Natural killer cell (primary cell): ENCODE measurements at places on chromosomes 6 and 20. TPM values are rescaled to one million over a fixed set of nuclear protein-coding genes. Genes with fewer than 3 reads are reported as not detected.

DNA sequence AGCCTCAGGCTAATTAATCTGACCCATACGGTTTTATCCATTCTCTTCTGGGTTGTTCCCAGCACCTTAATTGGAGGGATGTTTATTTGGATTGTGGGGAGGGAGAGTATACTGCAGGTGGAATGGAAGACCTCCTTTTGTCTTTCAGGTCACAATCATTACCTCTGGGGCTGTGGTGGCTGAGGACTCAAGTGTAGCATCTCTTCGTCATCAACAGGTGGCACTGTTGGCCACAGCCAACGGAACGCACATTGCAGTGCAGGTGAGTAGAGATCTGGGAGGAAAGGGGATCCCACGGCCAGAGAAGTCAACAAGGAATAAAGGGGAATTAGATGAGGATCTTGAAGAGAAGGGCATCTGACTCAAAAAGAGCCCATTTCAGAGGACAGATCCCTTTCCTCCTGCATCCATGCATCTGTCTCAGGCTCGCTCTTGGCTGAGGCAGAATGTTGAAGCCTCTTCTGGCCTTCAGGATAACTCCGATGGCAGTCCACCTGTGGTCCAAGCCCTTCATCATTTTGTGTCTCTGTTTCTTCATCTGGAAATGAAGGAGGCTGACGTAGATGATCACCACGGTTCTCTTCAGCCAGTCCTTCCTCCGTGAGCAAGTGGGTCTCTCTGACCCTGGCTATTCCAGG is 3.2 kb upstream of the DEF6 start:
- DNase-seq: peak; percentile 84

Gene CLPSL1
- not detected for total RNA-seq

- no peak for DNase-seq
These were observed 3.1 kb upstream of the CSE1L start for GRCh38 chr20:49043000-49043399.

Gene NOTCH4
- 2.6 TPM for total RNA-seq

- DNase-seq: no peak
These were observed 250.9 kb downstream of the TPBG start for GRCh38 chr6:82614518-82614917.

GRCh38 chr20:37335642-37336368 is 10.1 kb upstream of the SRC start:
- DNase-seq: no peak

DNA sequence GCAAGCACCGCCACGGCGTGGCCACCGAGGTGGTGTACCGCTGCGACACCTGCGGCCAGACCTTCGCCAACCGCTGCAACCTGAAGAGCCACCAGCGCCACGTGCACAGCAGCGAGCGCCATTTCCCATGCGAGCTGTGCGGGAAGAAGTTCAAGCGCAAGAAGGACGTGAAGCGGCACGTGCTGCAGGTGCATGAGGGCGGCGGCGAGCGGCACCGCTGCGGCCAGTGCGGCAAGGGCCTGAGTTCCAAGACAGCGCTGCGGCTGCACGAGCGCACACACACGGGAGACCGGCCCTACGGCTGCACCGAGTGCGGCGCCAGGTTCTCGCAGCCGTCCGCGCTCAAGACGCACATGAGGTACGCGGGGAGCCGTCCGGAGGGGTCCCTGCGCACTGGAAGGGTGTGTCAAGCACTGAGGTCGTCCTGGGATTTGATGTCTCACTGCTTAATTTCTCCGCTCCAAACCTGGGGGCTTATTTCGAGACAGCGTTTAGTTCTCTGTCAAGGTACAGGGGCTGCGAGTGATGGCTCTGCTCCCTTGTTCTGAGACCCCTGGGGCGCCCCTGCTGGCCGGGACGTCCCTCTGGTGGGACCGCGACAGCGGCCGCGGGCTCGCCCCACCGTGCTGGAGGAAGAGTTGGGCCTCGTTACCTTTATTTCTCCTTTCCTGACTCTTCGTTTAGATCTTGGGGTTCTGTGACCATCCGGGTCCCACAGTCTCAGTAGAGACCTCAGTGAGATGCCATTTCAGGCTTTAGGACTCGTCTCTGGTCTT is 3.6 kb downstream of the GZF1 start:
- DNase-seq: no peak

GRCh38 chr6:33672808-33673207 is 38.7 kb downstream of the UQCC2 start:
- DNase-seq: no peak

Gene B3GAT2
- not detected for total RNA-seq

GRCh38 chr6:158762787-158763433 is 56.3 kb downstream of the EZR start:
- no peak for DNase-seq

GRCh38 chr6:41488433-41489119 is 57.6 kb upstream of the FOXP4 start:
- no peak for DNase-seq

GRCh38 chr6:137258170-137258569 is 39.0 kb upstream of the IFNGR1 start:
- peak; percentile 64 for DNase-seq

DNA sequence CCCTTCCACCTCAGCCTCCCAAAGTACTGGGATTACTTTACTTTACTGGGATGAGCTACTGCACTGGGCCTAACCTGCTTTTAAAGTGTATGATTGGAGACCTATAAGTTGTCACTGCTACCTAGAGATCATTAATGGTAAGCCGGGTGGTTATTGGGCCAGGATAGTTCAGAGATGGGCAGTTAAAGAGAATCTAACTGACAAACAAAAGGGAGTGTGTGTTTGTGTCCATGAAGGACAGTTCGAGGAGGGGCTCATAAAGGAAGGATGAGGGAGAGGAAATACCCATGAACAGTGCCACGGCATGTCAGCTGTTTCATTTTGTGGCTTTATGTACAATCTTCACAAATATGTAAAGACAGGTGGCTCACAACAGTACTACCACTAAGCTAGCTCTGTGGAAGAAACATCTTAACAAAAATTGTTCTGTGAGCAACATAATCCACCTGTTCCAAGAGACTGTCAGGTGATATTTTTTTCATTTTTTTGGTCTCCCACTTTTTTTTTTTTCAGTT is 69.7 kb upstream of the FAM8A1 start:
- DNase-seq: no peak

DNA sequence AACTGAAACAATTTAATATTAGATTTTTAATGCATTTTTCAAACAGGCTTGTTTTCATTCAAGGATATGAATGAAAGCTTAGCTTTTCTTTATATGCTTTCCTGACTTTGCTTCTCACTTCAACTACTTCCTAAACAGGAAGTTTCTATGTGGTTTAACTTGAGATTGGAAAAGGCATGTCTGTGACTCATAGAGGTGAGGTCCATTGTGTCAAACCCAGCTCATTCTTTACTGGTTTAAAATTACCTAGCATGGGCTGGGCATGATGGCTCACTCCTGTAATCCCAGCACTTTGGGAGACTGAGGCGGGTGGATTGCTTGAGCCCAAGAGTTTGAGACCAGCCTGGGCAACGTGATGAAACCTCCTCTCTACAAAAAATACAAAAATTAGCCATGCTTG is 34.4 kb downstream of the EFHC1 start:
- DNase-seq: no peak

Gene PROKR2
- not detected for total RNA-seq

Gene TM9SF4
- 35.8 TPM for total RNA-seq

GRCh38 chr6:82066991-82067411 is 180.5 kb downstream of the IBTK start:
- no peak for DNase-seq

DNA sequence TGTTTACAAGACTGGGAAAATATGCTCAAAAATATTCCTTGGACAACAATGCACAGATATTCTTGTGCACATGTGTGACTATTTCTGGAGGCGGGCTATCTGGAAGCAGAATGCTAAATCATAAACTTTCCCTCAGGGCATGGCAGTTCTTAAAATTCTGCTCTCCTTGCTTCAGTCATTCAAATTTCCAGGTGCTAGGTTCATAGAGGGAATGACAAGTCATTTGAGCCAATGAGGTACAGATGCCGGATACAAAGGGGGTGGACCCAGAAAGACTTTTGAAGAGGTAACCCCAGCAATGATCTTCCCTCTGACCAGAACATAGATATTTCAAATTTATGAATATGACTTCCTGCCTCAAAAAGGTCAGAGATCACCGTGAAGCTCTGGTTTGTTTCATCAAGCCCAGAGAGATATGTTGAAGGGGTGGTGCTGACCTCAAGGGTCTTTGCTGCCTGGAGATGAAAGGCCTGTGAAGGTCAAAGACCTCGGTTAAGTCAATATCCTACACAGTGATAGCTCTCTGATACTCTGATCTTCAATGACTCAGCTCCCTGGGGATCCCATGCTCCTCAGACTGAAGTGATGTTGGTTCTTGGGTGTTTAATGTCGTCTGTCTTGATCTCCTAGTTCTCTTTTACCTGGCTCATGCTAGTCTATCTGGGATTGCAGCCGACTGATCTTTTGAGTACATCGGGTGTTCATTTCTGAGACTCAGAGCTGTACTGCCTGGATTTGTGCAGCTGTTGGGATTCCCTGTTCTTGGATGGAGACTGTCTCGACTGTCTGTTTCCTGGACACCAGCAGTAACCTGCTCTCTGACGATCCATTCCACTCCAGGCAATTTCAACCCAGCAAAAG is 47.5 kb upstream of the TSHZ2 start:
- DNase-seq: no peak

Gene ASIP
- total RNA-seq: not detected

GRCh38 chr6:169172456-169172855 is 81.2 kb downstream of the THBS2 start:
- no peak for DNase-seq

GRCh38 chr6:168127384-168127868 is 48.4 kb upstream of the FRMD1 start:
- DNase-seq: no peak

DNA sequence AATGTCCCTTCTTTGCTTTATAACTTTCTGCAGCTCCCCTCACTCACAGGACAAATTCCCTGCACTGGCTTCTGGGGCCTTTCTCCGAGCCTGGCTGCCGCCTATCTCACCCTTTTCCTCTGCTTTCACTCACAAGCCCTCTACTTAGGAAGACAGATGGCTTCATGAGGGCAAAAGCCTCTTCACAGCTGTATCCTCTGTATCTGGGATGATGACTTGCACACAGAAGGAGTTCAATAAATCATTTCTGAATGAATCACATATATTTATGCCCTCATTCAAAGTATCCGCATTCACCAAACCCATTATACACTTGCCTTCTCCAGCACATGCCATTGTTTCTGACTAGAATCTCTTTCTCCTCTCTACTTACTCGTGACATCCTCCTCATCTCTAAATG is 159.0 kb upstream of the RIPOR2 start:
- no peak for DNase-seq

- no peak for DNase-seq
These were observed 195.0 kb upstream of the MAN1A1 start for GRCh38 chr6:119544325-119545175.

- no peak for DNase-seq
These were observed 50.4 kb downstream of the RIN2 start for GRCh38 chr20:19808498-19808897.
